ENCODE measurements at places on chromosomes 16 and 17.

DNA sequence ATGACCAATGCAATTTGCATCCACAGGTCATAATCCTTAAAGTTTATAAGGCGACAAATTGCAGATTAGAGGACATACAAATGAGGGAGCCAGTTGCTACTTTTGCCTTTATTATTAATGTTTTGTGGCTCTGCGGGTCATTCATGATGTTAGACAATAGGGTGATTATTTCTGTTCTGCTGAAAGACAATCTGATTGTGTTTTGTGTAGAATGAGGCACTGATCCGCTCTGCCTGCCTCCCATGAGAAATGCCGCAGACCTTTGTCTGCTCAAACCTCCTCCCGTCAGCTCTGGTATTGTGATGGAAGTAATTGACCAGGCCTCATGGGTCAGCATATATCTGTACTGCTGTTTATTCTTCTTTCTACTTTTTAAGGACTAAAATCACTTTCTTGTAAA lies 224.9 kb downstream of the PRKCA start:
- DNase-seq, result no peak

GRCh38 chr17:30112794-30113193 lies 3.8 kb upstream of the NSRP1 start:
- DNase-seq, result no peak

GRCh38 chr17:42405963-42406495 lies 17.0 kb downstream of the CAVIN1 start:
- peak; percentile 84 for DNase-seq

GRCh38 chr16:52597772-52598483 lies 51.0 kb upstream of the TOX3 start:
- no peak for DNase-seq

DNA sequence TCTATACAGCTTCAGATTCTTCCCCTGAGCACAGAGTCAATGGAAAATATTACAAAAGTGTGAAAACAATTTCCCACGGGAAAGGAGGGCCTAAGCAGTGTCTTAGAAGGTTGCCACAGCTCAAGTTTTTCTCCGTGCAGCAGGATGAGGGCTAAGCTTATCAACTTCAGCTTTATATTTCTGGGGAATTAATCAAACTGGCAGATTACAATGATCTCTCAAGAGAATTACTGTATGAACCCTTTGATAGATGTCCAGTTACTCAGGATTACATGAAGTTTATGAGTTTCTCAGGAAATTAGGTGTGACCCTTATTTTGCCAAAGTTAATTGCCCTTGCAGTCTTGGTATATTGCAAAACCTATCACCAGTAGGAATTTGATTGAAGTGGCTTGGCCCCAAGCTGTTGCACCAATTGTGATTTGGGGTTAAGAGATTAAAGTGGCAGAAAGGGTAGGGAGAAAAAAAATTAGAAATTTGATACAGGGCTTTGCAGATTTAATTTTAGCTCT lies 298.4 kb downstream of the MAP2K6 start:
- no peak for DNase-seq

DNA sequence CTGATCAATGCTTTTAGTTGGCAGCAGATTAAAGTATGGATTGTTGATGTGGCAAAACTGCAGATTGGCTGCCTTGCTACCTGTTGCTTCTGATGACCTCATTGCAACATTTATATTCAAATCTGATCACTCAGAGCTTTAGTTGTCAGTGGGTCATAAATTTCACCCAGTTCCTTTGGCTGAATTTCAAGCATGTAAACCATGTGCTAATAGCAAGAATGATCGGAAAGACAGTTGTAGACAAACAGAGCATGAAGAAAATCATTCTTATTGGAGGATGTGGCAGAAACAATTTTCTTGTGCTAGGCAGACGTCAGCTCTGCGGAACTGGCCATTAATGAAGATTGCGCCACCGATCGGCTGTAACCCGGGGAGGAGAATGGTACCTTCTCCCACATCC lies 346.6 kb upstream of the EEF2KMT start:
- DNase-seq, result no peak

GRCh38 chr17:70872103-70872502 lies 702.8 kb downstream of the KCNJ2 start:
- DNase-seq, result no peak

- DNase-seq, result no peak
These were observed 17.0 kb downstream of the HS3ST3A1 start for GRCh38 chr17:13584701-13585080.
